Activated effector memory CD4-positive, alpha-beta T cell treated with Interleukin-2 at 50 U/mL for 16 hours (primary cell): ENCODE measurements at places on chromosomes 3 and 15.

DNA sequence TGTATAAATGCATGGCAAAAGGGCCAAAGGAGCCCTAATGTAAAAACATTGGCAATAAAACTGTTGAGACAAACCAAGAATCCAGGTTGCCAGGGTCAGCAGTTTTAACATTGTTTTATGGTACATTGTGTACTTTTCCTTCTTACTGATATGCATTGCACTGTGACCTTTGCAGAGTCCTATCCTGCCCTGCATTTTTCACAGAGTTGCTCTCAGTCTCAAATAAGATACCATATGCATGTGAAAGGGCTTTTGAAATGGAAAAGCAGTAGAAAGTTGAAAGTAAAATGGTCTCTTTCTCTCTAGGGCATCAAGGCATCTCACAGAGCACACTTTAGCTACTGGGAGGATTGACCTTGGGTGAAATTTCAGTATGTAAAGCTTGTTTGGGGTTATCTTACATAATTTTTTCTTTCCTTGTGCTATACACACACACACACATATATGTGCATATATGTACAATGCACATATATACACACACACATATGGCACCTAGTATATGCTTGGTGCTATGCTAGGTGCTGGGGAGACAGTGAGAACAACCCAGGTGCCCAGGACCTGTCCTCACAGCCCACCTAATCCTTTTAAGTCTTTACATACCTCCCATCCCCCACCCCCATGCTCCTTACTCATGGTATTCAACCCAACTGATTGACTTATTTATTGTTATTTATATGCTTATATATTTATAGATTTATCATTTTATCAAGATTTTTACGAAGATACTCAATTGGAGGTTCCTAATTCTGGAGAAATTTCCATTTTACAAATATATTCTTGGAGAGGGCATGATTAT, 1.2 kb upstream of the PPP2R3A start:
- no peak for DNase-seq

DNA sequence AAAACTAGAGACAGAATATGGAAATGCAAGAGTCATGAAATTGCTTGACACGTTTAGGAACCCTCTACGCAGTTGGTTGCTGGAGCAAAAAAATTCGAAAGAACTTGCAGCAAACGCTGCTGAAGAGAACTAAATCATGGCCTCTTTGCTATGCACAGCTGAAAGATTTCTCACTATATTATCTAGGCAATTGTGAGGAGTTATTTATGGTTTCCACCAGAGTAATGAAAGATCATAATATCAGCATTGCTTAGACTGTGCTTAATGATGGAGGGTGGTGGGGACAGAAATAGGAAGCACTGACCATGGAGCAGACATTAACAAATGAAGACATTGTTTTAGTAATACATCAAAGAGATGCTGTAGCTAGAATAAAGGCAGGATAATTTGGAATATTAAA, 593.4 kb upstream of the ZNF717 start:
- no peak for DNase-seq

GRCh38 chr15:31367021-31367729, 40.5 kb downstream of the KLF13 start:
- no peak for DNase-seq

DNA sequence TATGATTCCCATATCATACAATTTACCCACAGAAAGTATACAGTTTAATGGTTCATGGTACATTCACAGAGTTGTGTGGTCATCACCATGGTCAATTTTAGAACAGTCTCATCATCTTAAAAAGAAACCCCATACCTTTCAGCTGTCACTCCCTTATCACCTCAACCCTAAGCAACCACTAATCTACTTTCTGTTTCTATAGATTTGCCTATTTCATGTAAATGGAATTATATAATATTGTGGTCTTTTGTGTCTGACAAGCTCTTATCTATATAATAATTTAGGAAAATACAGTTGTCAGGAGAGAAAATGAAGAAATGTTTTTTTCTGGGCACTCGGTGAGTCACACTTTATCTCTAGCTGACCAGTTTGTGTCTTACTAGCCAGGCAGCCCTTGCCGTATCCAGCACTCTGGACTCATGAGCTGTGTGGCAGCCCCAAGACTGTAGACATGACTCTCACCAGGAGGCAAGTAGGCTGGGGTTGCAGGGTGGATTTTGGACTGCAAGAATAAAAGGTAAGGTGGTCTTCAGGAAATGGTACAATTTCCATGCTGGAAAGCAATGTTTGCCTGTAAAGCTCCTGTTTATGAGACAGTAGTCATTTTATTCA, 234.6 kb downstream of the THRB start:
- no peak for DNase-seq

GRCh38 chr15:70101459-70102113, 3.9 kb upstream of the TLE3 start:
- DNase-seq: no peak

GRCh38 chr3:46566040-46566641, at the start of gene LRRC2:
TSS of gene LRRC2 (minus strand) at chr3:46566302. CDS start at chr3:46551591, 14,711 bp downstream.
- DNase-seq: peak; percentile 36

- no peak for DNase-seq
These were observed 77.4 kb downstream of the ZBBX start for GRCh38 chr3:167302678-167303077.

- no peak for DNase-seq
These were observed 28.0 kb downstream of the MYZAP start for GRCh38 chr15:57619746-57620145.

GRCh38 chr15:78752492-78753358, 58.5 kb downstream of the ADAMTS7 start:
- DNase-seq: no peak
